ENCODE measurements at places on chromosomes 5 and 9.

- no peak for DNase-seq
Observed at GRCh38 chr9:95864852-95865580, 10.5 kb upstream of the ERCC6L2 start.

DNA sequence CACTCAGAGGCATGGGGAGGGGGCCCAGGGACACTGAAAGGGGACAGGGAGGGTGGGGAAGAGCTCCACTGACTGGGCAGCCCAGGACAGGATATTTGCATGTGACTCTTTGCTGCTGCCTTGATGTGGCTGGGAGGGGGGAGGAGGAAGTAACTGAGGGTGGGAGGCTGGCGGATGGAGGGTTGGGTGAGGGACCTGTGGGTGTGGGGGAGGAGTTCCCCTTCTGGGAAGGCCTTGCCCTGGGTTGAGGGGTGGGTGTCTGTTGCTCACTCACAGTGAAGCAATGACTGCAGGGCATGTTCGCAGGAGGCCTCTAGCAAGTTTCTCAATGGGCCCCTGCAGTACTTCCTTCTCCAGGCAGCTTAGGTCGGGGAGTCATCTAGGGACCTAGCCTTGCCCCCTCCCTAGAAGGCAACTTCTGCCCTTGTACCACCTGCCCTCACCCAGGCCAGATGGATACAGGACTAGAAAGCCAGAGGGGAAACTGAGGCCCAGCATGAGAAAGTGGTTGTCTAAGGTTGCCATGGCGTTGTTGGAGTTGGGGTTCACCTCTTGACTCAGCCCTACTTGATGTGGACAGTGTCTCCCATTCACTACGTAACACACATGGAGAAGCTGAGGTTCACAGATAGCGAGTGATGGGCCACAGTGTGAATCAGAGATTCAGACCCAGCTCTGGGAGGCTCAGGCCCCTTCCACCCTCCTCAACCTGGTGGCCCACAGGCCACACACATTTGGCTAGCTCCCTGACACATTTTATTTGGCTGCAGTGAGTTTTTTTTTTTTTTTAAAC, 3.0 kb downstream of the GRK6 start:
- DNase-seq = no peak

DNA sequence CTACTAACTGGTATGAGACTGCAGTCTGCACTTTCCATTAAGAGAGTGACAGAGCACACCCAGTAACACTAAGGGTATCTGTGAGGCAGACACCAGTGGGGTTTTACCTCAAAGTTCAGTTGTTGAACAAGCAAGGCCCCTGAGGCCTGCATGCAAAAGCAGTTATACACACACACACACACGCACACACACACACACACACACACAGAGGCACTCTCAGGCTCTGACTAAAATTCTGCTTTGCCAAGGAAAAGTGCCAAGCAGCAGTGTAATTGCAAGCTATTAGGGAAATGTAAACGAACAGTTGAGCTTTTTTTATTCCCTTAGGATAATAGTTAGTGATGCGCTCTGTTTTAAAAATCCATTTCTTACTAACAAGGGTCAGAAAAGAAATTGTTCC, 377.1 kb downstream of the SPOCK1 start:
- DNase-seq = no peak

- DNase-seq = no peak
Observed at GRCh38 chr9:116452634-116453033, 234.5 kb upstream of the TRIM32 start.

GRCh38 chr9:81293651-81294050, 395.7 kb downstream of the TLE1 start:
- DNase-seq = no peak

DNA sequence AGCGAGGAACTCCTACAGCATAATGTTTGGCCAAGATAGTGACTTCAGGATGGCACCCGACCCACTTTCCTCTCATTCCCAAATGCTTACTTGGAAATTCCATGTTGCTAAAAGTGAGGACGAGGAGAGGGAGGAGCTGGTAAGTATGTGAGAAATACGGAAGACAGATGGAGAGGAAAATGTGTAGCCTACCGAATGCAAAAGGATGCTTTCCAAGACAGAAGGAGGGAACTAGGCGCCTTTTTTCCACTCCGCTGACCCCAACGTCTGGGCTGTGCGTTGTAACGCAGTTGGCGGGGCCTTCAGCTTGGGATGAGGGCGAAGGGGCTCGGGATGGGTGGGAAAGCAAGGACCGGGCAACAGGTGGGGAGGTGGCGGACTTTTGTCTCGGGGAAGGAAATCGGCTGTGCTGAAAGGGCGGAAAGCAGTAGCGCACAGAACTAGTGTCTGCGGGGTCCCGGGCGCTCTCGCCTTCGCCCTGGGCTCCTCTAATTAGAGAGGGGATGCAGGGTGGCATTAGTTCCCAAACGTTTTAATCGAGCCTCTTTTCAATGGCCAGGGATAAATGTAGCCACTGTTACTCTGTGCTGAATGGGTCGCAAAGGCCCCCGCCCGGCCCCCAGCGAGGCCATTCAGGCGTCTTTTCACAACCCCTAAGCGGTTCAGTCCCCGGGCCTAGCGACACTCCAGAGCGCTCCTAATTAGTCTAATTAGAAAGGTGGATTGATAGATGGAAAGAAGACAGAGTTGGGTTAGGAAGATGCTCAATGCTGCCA, 12.6 kb downstream of the FOXD1 start:
- no peak for DNase-seq

DNA sequence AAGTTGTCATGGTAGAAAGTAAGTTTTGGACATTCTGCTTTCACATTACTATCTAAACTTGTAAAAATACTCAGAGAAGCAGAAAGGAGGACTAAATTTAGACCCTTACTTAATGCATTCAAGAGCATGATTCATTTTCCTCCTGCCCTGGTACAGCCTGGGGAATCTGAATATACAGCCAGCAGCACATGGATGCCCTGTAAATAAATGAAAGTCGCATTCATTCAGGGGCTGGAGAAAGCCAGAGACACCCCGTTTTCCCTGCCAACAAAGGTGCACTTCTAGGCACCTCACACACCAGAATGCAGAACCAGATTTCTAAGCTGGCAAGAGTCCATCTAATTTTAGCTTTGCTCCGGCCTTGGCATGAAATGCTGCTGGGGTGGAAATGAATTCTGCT, 172.7 kb upstream of the KLF9 start:
- peak; percentile 94 for DNase-seq

- DNase-seq = no peak
Observed at GRCh38 chr5:154603011-154603410, 125.0 kb upstream of the HAND1 start.
